ENCODE measurements at places on chromosomes 16 and 17.

DNA sequence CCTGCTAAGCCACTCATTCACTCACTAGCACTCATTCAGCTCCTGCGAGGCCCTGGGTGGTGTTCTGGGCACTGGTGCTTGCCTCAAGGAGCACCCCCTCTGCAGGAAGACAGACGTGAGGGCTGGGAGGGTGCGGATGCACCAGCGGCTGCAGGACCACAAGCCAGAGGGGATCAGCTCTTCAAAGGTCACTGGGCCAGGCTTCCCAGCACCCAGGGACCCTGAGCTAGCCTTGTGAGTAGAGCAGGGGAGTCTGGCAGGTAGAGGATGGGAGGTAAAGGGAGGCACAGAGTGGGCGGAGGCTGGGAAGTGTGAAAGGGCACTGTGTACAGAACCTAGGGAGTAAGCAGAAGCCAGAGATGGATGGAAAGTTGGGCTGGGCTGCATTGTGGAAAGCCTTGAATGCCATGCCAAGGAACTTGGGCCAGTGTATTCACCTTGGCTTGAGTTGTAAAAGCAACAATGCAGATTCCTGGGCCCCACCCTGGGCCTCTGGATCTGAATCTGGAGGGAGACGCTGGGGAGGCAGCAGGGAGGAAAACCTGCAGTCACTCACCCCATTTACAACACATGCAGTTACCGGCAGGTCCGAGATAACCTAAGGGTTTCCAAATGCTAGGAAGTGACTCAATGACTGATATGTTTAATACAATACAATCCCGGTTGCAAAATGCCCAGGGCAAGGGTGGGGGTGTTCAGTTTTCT is 1.7 kb downstream of the IL4R start:
- no peak for DNase-seq

- DNase-seq = no peak
Observed at GRCh38 chr17:14261406-14261805, 24.7 kb upstream of the CDRT15 start.

GRCh38 chr17:76570877-76571471 is 14.7 kb downstream of the ST6GALNAC2 start:
- DNase-seq = no peak

DNA sequence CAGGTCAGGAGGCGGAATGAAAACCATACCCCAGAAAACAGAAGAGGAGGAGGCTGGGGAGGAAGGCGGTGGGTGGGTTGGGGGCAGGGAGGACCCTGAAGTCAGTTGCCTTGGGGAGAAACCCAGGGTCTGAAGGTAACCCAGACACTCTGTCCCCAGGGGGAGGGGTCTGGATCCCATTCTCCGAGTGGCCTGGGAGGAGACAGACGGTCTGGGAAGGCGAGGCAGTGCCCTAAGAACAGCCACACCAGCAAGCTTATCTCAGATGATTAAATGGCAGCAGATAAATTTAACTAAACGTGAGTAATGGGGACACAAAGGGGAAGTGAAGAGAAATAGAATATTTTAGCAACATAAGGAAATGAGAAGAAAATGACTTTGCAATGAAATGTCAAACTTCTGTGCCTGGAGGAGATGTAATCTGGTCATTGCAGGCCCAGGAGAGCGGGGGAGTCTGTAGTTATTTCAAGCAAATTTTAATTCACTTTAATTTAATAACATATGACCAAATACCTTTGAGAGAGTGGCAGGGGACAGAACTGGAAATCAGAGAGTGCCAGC is 21.4 kb upstream of the ZFP90 start:
- no peak for DNase-seq
